ENCODE measurements at places on chromosomes 7 and 10.

DNA sequence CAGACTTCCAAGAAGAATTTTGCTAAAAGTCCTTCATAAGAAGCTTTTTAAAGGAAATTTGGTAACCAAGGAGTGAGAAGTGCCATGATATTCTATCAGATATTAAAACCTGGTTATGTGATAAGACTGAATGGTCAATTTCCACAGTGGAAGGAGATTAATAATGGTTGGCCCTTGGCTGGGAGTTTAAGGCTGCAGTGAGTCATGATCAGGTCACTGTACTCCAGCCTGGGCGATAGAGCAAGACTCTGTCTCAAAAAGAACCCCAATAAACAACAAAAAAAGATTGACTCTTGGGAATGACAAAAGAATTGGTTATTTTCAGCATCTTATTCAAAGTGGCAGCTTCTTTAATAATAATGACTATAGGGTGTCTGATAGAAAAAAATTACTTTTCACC lies 37.2 kb downstream of the EXOC4 start:
- no peak for DNase-seq

GRCh38 chr10:14459665-14460064 lies 128.9 kb upstream of the FRMD4A start:
- no peak for DNase-seq

DNA sequence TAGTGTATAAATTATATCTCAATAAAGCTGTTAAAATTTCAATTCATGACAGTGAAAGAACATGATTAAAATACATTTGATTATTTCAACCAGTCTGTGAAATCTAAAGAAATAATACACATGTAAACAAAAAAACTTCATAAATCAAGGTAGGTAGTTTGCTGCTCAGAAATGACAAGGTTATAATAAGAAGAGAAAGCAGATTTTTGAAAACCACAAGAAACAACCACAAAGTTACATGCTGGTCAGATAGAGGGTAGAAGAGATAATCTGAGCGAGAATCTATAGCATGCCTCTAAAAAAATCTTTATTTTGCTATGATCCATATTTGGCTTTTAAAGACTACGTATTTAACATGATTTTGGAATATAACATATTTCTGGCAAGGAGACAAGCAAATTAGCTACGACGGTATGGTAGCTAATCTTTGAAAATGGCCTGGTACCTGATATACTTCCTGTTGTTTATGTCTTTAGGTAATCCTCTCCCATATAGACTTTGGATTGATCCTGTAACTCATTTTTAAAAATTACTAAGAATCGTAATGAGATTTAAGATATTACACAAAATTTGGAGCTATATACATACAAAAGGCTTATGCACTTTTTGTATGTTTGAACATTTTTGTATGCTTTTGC lies 23.5 kb upstream of the VCL start:
- no peak for DNase-seq

- no peak for DNase-seq
Measured at GRCh38 chr7:156725936-156726335, 85.4 kb downstream of the RNF32 start.

DNA sequence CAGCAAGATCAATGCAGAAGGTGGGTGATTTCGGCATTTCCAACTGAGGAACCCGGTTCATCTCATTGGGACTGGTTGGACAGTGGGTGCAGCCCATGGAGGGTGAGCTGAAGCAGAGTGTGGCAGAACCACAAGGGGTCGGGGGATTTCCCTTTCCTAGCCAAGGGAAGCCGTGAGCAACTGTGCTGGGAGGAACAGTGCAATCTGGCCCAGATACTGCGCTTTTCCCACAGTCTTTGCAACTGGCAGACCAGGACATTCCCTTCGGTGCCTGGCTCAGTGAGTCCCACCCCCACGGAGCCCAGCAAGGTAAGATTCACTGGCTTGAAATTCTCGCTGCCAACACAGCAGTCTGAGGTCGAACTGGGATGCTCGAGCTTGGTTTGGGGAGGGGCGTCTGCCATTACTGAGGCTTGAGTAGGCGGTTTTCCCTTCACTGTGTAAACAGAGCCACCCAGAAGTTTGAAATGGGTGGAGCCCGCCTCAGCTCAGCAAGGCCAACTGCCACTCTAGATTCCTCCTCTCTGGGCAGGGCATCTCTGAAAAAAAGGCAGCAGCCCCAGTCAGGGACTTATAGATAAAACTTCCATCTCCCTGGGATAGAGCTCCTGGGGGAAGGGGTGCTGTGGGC lies 58.6 kb upstream of the SLC26A5 start:
- no peak for DNase-seq

DNA sequence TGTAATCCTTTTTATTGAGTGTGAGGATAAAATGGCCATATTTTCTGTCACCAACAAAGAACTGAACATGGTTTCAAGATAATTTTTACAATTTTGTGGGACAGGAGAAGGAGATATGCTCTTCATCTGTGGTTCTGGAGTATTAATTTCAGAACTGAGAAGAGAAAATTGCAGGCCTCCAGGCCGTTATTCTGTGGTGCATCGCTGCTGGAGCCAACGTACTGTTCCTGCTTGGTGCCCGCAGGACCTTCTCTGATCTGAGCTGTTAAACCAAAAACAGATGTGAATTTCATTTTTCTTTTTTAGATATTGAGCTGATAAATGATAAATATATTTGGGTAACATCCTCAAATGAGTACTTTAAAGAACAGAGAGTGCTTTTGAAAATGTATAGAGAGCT lies 63.9 kb downstream of the IKZF1 start:
- DNase-seq: no peak

DNA sequence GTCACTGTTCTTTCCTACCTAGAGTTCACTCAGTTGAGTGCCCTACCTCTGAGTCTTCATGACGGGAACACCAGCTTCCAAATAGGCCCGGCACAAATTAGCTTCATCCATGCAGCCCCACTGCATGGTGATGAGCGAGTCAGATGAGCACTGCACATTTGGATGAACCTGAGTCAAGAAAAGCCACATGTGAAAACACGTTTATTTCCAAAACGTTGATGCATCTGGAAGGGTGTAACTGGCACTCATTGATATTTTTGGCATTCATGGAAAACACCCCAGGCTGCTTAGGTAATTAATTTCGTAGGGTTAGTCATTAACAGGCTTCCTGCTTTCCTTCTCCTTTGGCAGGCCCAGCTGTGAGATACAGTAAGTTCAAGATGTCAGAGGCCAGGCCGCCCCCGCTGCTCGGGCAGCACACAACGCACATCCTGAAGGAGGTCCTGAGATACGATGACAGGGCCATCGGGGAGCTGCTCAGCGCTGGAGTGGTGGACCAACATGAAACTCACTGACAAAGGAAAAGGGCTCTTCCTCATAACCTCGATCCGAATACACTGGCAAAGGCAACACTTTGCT lies 725.2 kb downstream of the SUGCT start:
- DNase-seq: no peak

DNA sequence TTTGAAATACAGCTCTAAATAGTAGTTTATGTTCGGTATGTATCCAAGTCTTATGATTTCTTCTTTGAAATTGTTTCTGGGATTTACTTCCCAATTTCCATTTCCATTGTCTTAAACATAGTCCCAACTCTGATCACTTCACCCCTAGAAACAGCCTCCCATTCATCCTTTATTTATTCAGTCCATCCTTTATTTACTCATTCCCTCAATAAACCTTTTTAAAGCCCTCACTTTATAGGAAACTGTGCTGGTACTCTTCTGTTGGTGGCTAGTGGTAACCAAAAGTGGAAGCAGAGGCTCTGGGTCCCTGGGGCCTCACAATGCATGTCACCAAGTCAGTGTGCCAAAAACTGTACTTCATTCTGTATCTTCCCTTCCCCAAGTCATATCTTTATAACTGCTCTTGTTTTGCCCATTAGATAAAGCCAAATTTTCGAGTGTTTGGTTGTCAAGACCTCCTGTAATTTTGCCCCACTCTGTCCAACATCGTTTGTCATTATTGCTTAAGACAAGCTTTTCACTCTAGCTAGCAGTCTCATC lies 3.9 kb upstream of the EPC1 start:
- no peak for DNase-seq

GRCh38 chr10:126147866-126148587 lies 240.2 kb downstream of the ADAM12 start:
- no peak for DNase-seq

DNA sequence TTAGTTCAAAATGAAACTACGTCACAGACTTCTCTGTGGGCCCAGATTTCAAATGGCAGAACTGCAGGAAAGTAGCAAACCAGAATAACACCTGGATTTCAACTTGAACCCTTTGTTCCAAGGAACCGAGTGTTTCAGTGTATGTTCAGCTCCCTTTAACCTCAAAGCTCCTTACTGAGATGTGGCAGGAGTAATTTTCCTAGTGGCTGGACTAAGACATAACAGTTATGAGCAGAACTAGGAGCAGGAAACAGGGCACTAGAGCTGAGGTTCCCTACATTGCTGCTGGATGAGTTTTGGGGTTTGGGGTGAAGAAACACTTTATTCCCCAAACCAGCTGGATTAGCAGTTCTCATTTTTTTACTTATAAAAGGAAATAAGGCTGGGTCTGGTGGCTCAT lies 50.1 kb downstream of the NSUN6 start:
- no peak for DNase-seq

GRCh38 chr7:29516491-29516890 lies 47.1 kb upstream of the PRR15 start:
- DNase-seq: no peak

DNA sequence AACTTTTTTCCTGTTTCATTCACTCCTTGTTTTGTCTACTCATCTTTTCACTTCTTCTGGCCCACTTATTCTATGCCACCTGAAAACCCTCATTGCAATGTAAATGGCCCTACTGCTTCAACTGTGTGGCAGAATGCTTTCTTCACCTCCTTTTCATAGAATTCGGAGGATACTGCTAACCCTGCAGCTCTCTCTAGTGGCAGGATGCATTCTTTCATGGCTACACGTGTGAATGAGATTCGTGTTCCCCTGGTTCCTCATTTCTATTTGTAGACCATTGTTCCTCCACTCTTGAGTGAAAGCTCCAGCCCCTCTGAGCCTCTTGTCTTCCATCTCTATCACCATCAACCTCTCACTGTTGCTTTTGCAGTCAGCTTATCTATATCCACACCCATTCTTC lies 20.9 kb upstream of the CYP26C1 start:
- DNase-seq: no peak

- no peak for DNase-seq
Measured at GRCh38 chr7:149727899-149728476, 45.4 kb downstream of the ZNF467 start.

DNA sequence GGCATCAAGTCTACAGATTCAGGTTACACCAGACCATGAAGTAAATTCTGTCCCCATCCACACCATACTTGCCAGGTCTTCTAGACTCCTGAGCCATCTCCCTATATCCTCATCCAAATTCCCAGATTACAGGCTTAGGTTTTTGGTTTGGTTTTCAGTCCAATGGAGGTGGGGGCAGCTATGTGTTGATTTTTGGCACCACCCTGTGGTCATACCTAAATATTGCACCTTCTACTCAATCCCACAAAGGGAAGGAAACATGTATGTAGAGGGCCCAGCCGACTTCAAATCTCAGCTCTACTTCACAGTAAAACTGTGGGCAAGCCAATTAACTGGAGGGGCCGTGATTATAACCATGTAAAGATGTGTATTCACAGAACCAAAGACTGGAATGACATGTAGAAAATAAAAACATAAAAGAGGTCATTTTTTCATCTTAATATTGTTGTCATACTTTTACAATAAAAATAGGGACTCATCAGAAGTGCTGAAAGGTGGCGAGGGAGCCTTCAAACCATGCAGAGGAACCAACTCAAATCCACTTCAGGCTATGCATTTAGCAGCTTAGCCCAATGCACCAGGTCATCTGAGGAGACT lies 19.8 kb downstream of the ERCC6 start:
- peak; percentile 60 for DNase-seq

DNA sequence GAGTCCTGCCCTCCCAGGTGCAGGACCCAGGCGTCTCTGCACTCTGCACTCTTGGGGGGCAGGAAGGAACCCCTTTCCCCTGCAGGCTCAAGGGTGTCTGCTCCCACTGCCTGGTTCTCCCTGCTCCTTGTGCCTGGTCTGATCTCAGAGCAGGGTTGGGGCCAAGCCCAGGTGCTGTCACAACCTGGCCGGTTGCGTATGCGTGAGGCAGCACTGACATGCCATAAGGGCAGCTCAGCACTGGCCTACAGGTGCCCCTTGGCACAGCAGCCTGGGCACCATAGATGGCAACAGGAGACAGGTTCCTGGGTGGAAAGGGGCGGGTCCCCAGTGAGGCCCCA lies 33.2 kb downstream of the DKK1 start:
- no peak for DNase-seq

- peak; percentile 26 for DNase-seq
Measured at GRCh38 chr7:6271694-6272440, 557 bp downstream of the CYTH3 start.

DNA sequence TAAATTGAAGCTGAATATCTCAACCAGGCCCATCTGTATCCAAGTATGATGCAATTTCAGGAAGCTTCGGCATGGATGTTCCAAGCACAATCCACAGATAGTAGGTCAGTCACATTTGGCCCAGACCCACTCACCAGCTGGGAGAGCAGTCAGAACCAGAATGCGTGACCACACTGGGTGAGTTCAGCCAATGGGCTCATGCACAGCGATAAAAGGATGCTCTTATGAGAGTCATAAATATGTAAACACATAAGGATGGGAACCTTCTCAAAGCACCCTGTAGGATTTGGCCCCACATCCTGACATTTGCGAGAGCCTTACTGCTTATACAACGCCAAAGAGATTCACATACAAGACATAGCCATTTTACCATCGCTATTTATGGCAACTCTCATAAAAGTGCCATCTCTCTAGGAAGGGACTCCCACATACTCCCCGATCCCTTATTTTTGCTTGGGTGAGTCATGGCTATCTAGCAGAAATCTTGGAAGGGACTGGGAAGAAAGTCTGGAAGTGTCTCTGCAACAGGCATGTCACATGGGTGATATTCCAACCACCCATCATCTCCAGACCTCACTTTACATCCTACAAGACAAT lies 3.0 kb downstream of the AFAP1L2 start:
- no peak for DNase-seq

GRCh38 chr10:28842321-28842720 lies 165.0 kb downstream of the BAMBI start:
- no peak for DNase-seq

- no peak for DNase-seq
Measured at GRCh38 chr7:82234457-82235049, 209.0 kb downstream of the CACNA2D1 start.

GRCh38 chr7:156456503-156457115 lies 184.0 kb upstream of the RNF32 start:
- no peak for DNase-seq

DNA sequence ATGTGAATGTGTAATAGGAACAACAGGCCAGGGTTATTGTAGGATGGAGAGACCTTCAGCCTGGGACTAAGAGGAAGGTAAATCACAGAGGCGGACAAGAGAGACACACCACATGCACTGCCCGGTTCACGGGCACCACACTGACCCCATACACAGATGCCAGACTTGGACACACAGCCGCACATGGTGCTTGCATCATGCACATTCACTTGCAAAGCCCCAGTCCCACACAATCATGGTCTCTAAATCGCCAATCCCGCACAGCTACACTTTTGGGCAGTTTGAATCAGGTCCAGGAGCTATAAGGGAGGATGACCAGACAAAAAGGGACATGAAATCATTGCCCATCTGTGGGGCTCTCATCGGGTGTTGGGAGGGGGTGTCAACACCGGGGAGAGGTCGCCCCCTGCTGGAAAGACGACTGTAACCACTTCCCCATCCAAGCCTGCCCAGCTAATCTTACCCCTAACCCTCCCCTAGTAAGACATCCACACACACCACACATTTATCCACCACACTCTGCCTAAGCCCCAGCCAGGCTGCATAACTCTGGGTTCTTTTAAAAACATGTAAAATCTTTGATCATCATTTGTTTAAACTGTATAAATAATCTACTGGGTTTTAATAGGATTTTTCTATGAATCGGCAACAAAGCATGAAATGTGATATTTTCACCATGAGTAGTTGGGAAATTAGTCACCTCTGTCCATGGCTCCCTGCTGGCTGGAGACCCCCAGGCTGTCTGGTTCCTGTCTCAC lies 40.5 kb upstream of the SLF2 start:
- peak; percentile 71 for DNase-seq

Data from activated CD8-positive, alpha-beta T cell treated with anti-CD3 and anti-CD28 coated beads, Interleukin-2, amount 10 ng/mL, durations not matched to agents 7 days and 5 days (primary cell).